ENCODE measurements at places on chromosomes 7 and 10. TPM values are rescaled to one million over a fixed set of nuclear protein-coding genes. Genes with fewer than 3 reads are reported as not detected.

- DNase-seq = no peak
These were observed 137.4 kb upstream of the AKR1E2 start for GRCh38 chr10:4688601-4689000.

Gene TAS2R4
- polyA plus RNA-seq = 2.4 TPM

- no peak for DNase-seq
These were observed 70.4 kb upstream of the ATRNL1 start for GRCh38 chr10:115022733-115023132.

- DNase-seq = no peak
These were observed 77.3 kb upstream of the AKR1E2 start for GRCh38 chr10:4748491-4749270.

Gene ANKRD61
- polyA plus RNA-seq = 2.5 TPM

DNA sequence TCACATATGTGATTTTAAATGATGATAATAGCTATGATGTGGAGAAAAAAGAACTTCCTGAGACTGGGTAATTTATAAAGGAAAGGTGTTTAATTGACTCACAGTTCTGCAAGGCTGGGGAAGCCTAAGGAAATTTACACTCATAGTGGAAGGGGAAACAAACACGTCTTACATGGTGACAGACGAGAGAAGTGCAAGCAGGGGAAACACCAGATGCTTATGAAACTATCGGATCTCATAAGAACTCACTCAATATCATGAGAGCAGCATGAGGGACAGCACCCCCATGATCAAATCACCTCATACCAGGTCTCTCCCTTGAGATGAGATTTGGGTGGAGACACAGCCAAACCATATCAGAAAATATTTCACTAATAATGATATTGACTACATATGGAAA lies 4.1 kb upstream of the LIPN start:
- no peak for DNase-seq

GRCh38 chr7:90383861-90384260 lies 19.4 kb upstream of the CLDN12 start:
- no peak for DNase-seq

- DNase-seq = no peak
These were observed 74.4 kb downstream of the NHLRC2 start for GRCh38 chr10:113928830-113929229.

Gene KEL
- 2.2 TPM for polyA plus RNA-seq

- peak; percentile 10 for DNase-seq
These were observed 56.7 kb upstream of the JCAD start for GRCh38 chr10:30116041-30116491.

DNA sequence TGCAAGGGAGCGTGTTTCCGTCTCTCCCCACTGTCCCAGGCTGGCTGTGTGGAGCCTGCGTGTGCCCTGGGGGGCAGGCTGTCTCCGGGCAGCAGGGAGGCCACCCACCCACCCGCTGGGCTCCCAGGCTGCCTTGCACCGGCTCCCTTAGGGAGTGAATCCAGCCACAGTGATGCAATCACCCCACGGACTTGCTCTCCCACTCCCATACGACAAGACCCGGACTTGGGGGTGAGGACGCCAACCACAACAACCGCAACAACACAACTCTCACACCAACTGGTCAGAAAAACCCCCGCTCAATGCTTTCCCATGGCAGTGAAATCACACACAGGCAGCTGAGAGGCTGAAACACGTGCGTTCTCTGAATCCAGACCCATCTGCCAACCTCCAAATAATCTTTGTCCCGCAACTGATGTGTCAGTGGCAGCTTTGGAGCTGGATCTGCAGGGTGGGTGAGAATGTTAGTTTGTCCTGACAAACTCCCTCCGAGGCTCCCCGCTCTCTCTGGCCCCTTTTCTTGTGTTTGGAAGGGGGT lies 62.7 kb upstream of the DDC start:
- DNase-seq = no peak

Gene GTF2IRD1
- polyA plus RNA-seq = 46.8 TPM

DNA sequence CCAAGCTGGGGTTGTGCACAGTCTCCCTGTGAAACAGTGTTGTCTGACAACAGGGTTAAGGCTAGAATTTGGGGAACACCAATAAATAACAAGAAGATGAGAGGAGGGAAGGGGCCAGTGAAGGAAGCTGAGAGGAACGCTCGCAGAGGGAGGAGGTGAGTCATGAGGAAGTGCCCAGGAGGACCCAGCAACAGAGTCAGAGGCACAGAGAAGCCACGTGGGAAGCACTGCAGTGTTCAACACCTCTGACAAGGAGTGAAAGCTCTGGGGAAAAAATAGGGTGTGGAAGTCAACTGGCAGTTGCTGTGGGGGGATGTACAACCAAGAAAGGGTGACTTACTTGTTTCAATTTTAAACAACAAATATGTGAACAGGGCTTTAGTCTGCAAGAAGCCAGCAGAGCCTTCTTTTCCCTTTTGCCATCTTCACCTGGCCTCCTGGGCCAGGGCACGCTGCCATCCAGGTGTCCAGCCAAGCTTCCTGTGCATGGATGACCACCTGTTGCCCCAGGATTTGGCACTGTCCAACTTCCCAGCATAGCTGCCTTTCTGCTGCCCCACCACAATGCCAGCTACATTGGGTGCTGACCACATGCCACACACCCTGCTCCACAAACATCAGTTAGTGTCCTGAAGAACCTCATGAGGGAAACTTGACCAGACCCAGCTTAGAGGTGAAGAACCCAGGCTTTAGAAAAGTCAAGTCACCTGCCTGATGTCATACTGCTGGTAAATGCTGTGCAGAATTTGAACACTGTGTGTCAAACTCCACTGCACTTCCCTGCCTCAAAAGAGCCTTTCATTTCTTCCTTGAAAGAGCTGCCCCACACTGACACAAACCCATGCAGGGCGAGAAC lies 69.6 kb downstream of the ATXN7L1 start:
- DNase-seq = no peak

DNA sequence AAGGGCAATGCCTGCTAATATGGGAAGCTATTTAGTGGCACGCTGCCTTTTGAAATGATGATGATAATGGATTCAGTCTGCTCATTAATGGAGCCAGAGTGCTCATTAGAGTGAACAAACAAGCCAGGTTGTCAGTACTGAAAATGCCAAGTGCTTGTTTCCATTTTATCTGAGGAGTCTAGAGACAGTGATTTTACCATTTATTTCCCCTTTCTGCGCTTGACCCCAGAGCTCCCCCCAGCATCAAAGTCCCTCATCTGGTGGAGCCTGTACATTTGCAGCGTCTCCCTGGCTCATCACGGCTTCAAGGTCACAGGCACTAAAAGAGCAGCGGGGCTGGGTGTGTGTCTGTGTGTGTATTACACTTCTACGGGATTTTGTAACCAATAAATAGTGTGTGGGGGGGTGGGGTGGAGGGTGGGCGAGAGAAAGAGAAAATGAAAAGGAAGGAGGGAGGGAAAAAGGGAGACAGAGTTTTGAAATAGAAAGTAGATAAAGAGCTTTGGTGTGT lies 553.8 kb downstream of the TFEC start:
- peak; percentile 25 for DNase-seq

GRCh38 chr10:108362296-108362695 lies 1197.8 kb upstream of the SORCS1 start:
- no peak for DNase-seq

Gene GIMAP5
- 8.5 TPM for polyA plus RNA-seq

Gene PNLIPRP3
- not detected for polyA plus RNA-seq

All from muscle of arm (tissue), 14 donors.